ENCODE measurements at places on chromosomes 7 and 10.

DNA sequence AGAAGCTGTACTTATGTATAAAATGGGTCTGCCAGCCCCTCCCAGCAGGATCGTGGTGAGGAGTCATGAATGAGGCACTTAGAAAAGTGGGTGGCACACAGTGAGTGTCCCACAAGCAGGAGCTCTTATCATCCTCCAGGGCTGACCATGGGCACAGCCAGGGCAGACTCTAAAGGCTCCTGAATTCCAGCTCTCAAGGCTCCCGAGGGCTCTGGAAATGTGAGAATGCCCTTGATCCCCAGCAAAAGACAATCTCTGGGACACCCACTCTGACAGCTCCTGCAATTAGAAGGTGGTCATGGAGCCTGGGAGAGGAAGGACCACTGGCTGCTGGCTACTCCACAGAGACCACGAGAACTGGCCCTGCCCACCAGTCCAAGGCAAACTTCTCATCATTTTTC, 1.6 kb downstream of the VSTM4 start:
- no peak for DNase-seq

- DNase-seq = no peak
These were observed 634.2 kb upstream of the AUTS2 start for GRCh38 chr7:68964060-68964459.

DNA sequence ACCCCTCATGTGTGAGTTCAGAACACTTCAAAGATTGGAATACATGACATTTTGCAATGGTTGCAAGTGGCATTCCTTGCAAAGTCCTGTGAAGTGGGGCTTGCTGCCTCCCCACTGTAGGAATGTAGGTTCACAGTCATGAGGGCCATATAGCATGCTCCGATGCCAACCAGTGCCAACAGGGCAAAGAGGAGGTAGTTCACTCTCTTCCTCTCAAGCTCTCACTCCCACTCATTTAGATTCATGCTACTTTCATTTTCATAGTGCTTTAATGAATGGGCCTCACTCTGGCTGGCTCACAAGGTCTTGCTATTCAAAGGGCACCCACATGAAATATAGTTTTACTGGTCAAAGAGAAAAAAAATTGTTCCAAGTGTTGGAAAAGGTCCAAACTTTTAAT, 169.9 kb upstream of the AOAH start:
- no peak for DNase-seq

GRCh38 chr10:7354330-7355047, 56.3 kb downstream of the SFMBT2 start:
- no peak for DNase-seq

- DNase-seq = no peak
These were observed 26.8 kb downstream of the VSIR start for GRCh38 chr10:71746344-71747037.

DNA sequence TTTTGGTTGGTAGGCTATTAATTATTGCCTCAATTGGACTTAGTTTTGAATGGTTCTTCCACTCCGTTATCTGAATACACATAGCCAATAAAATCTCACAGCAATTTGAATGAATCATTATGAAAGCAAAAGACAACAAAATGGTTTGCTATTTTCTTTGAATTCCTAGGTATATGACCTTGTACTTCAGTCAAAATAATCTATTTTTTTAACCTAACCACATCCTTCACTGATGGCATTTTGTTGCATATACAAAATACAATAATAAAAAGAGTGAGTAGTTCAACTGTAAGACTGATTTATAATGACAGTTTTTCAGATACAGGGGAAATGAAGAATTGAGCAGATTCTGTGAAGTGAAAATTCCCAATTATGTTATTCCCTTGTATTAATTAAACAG, 433.1 kb downstream of the HTR7 start:
- DNase-seq = no peak

GRCh38 chr10:30755441-30755953, 125.9 kb upstream of the LYZL2 start:
- no peak for DNase-seq

DNA sequence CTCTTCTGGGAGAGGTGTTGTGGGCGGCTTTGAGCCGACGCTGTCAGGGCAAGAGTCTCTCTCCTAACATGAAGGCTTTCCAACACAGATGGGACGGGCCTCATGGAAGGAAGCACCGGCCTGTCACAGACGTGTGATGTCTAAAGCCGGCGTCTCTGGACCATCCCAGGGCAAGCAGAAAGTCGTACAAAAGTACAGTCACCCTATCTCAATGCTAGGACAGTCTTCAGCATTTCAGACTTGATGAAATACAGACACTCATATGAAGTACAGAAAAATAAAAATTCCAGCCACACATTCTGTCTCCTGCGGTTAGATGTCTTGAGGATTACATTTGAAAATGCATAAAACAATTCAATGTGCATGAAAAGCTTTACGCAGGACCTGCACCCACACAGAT, 30.6 kb downstream of the CYP2W1 start:
- DNase-seq = no peak

DNA sequence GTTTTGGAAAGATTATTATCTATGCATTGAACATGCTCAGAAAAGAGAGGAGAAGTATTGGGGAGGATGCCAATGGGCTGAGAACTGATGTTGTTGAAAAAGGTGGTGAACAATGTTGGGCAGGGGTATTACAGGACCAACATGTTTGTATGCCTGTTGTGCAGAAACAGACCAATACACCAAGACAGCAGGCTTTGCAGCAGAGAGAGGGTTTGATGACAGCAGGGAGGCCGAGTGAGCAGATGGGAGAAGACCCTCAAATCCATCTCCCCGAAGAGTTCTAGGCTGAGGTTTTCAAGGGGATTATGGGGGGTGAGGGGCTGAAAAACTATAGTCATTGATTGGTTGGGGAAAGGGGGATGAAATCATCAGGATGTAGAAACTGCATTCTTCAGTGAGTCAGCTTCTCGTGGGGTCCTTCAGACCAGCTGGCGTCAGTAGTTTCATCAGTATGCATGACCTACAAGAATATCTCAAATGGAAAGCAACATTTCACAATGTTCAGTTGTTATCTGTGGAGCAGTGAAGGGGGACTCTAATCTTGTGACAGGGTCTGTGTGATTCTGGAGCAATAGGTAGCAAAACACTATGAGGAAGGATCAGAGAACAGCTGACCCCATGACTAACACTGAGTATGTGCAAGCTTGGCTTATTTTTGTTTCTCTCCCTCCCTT, 167.8 kb downstream of the BAMBI start:
- no peak for DNase-seq

DNA sequence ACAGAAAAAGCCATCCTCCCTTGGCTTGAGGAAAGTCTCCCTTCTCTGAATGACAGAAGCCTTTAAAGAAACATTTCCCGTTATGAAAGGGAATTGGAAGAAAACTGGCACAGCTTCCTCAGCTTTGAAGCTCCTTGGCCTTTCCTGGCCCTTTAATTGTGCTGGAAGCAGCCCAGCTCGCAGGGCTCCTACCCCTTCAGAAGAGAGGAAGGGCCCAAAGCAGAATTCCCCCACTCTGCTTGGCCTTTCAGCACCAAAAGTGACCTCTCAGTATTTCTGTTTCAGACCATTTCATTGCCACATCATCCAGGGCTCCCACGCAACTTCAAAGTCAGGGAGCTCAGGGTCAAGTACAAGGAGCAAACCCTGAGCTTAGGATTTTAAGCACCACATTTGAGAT, 4.2 kb downstream of the AFAP1L2 start:
- DNase-seq = no peak

DNA sequence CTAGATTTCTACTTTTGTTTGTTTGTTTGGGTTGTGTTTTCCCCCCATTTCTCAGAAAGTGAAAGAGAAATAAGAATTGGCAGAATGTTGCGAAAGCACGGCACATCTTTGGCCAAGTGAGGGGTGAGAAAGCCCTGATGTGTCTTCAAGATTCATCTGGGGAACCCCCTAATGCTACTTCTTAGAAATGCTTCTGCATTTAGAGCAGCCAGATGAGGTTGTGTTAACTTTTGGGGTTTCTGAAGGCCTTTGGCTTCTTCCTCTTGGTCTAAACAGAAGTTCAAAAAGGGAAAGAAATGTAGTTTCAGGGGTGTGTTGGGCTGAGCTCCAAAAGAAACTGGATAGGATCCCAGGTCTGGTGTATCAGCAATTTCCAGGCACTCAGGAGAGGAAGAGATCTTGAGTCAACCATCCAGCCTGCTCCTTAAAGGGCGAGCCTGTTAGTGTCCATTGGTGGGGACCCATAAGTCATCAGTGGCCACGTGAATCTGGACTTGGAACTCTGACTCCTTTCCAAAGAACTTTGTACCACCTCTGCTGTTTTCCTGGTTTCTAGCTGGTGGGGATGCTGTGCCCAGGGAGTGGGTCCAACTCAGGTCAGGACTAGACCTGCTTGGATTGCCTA, 6.5 kb downstream of the DUSP5 start:
- DNase-seq = no peak

DNA sequence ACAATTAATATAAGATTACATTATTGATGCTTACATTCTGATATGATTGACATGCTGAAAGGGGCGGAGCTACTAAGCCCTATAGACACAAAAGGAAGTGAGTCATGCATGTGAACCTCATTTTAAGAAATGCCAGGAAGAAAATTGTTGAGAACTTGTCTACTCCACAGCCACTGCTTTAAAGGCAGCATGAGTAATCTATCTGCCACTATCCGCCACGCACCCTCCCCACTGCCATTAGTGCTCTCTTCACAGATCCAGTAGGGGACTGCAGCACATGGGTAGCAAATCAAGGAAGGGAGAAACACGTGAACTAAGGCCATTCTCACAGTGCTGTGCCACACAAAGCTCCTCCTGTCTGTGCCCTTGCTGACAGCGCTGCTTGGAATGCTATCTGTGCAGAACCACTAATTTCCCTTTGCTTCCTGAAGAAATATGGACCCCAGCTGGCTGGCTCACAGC, 524.8 kb downstream of the GRM8 start:
- DNase-seq = no peak

DNA sequence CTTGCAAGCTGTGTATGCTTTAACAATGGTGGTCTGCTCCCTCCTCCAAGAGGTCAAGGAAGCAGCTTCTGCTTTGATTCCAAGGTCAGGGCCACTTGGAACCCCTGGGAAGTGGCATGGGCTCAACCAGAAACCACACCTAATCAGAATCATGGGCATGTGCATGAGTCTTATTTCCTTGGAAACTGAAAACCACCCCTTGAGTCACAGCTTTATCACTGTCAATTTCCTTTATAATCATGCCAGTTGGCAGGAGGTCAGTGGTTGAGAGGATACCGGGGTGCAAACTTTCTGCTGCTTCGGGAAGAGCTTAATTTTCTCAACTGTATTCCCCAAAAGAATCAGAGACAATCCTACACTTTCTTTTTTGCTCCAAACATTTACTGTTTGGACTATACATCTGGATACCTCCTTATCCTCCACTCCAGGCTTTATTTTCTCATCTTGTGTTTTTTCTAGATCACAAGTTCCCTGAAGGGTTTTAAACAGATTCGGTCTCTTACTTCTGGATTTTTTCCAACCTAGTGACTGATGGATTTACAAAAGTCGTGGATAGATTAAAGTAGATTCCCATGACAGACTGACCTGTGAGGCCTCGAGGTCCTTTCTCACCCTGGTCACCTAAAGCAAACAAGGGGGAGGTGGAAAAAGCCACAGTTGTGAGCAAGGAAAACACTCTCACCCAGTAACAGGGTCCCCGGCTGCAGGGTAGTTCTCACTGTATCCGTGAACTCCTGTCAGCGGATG, 36.0 kb downstream of the COL17A1 start:
- no peak for DNase-seq

DNA sequence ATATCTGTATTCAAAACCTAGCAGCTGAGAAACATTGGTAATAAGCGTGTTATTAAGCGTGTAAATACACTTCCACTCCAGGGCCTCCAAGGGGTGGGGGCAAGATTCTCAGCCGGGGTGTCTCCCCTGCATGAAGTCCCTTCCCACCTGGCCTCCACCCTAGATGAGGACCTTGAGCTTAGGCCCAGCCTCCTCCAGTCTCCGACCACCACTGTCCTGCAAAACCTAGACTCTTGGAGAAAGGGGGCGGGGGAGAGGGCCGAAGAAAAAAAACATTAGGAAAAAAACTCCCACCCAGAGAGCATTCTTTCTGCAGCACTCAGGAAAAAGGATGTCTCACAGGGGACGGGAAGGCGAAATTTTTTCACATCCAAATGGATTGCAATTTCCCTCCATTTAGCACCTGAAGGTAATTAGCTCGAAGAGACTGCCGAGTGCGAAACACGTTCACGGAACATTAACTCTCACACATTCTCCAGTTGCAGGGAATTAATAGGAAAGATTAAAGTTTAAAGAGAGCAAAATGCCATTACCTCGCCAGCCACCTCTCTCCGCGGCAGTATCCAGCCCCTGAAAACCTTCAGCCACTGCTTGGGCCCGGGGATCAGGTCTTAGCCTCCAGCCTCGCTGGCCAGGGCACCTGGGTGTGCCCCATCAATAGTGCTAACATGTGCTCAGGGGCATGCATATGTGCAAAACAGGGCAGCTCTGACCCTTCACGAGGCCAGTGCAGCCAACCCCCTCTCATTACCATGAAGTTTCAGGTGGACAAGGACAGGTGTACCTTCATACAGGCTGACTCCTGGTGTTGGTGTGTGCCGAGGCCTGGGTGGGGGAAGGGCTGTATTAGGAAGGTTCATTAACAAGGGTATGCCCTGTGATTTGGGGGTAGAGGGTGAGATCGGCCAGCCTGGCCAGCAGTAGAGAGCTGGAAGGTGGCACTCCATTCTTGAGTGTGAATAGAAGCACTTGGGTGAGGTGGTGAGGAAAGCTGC, 77.2 kb downstream of the HIF1AN start:
- no peak for DNase-seq

DNA sequence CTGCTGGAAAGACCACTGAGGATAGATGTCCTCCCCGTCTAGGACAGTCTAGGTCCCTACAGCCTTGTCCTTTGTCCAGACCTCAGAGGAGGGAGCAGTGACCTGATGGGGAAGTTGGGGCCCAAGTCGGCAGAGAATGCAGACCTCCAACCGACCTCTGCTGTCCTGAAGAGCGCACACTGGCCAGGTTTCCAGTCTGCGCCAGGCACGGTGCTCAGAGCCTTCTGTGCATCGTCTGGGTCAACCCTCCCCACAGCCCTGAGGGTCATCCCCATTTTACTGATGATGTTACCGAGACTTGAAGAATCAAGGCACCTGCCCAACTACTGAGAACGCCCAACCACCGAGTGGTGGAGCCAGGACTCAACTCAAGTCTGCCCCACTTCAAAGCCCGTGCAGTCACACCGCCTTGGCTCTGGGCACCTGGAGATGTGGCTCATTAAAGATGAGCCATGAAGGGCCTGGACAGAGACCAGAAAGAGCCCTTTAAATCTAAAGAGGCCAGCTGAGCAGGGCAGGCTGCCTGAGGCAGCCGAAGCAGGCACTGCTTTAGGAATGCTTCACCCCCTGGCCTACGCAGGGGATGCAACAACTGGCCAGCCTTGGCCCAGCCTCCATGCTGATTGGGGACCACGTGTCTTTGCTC, 4.4 kb downstream of the ITPRIP start:
- no peak for DNase-seq

GRCh38 chr7:115289971-115290370, 368.1 kb downstream of the MDFIC start:
- DNase-seq = no peak
